ENCODE measurements at places on chromosomes 3 and 15.

GRCh38 chr3:43817825-43818224, 127.1 kb downstream of the ABHD5 start:
- DNase-seq = peak; percentile 20

- peak; percentile 54 for DNase-seq
Measured at GRCh38 chr15:33152502-33153109, 41.9 kb downstream of the FMN1 start.

DNA sequence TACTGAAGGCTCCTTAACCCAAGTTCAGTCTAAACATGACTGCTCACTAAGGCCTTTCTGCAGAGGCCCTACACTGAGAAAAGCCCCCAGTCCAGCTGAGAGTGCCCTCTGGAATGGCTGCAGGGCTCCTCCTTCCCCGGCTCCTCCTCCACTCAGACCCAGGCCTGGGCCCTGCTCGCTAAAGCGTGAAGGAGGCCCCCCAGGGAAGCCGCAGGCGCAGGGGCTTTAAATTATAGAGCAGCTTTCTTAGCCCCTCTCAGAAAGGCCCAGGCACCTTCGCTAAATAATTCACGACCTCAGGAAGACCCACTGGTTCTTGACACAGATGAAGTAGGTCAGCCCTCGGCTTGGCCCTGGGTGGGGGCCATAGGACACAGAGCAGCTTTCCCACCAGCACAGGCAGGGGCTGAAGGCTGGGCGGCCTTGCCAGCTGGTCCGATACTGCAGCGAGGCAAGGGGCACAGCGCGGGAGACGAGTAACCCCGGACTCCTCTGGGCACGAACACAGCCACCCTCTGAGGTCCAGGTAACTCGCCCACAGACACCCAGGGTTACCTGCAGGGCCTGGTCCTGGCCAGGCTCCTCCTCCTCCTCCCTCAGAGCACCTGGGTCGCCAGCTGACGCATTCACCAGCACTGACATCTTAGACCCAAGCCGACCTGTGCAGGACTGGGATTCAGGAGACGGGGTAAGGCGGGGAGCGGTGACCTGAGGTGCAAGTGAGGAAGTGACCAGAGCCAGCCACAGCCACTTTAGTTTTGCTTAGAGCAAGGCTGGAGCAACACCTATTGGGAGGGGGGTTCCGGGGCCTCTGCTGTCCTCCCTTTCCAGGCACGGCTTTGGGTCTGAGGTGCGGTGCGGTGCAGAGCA, 36.9 kb downstream of the RBPMS2 start:
- no peak for DNase-seq

DNA sequence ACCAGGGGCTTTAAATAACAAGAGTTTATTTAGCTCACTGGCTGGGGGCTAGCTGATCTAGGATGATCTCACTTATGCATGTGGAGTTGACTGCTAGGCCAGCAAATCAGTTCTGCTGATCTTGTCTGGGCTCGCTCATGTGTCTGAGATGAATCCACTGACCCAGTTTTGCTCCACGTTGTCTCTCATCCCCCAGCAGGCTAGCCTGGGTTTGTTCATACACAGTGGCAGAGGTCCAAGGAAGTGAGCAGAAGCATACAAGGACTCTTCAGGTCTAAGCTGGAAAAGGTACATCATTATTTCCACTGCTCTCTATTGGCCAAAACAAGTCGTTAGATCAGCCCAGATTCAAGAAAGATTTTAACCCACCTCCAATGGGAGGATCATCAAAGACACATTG, 238.0 kb downstream of the PLCL2 start:
- DNase-seq = no peak

DNA sequence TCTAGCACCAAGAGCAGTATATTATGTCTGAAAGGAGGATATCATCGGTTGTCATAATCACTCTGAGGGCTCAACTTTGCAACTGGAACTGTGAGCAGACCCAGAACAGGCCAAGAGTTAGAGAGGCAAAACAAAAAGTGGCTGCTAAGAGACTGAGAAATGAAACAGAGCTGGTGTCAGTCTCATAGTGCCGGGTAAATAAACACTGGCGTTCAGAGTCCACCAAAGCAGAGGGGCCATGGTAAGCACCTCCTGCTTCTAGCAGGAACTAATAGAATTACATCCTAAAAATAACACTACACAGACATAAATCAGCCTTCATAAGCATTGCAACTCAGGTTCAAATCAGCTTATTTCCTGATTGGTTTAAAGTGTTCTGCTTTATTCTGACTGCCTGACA, 10.3 kb upstream of the IL12A start:
- no peak for DNase-seq
